ENCODE measurements at places on chromosomes 12 and 14.

DNA sequence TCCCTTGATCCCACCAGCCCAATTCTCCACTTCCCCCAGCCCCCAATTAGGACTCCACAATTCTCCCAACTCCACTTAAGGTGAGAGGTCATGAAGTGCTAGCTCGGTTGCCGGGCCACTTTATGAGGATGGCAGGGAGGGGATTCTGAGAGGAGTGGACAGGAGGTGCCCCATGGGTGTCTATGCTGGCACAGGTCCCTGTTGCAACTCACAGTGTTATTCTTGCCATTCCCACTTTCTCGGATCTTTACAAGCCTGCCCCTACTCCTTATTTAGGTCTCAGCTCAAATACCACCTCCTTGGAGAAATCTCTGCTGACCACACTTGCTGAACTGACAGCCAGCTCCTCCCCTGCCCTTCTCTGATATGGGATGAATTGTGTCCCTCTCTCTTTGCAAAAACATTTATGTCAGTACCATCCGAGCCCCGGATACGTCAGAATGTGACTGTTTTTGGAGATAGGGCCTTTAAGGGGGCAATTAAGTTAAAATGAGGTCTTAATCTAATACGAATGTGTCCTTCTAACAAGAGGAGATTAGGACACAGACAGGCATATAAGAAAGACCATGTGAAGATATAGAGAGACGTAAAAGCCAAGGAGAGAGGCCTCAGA lies 4.2 kb upstream of the LGALS3 start:
- no peak for DNase-seq

DNA sequence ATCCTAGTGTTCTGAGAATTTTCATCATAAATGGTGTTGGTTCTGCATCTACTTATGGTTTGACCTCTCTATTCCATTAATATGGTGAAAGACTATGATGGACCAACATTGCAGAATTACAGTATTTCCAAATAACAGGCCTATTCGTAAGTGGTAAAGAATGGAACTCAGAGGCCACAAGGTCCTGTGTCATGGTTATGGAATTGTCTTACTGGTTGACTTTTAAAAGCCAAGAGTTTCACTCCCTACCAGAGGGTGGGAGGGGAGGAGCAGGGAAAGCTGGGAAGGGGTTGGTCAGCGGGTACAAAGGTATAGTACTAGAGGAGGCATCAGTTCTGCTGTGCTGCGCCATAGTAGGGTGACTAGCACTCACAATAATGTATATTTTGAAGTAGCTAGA lies 153.4 kb downstream of the TMEM132D start:
- no peak for DNase-seq

DNA sequence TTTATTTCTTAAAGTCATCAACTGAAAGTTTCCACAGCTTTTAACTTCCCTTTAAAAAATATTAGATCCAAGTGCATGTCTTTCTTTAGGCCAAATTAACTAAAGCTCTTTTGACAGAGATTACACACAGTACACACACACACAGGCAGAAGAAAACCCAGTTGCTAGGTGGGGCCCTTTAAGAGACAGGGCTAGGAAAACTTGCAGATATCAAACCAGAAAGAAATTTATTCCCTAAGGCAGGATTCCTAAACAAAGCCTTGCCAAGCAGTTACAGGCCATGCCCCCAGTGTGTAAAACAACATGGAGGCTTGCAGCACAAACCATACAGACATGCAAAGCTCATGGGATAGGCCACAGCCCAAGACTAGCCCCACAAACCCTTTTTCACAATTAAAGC lies 123.4 kb downstream of the FSCB start:
- DNase-seq, result no peak

- no peak for DNase-seq
Observed at GRCh38 chr14:96221841-96222240, 17.2 kb downstream of the BDKRB2 start.

GRCh38 chr12:124049451-124050094 lies 76.6 kb downstream of the ZNF664 start:
- no peak for DNase-seq

GRCh38 chr14:68399971-68400370 lies 392.9 kb downstream of the ZFP36L1 start:
- DNase-seq, result no peak

GRCh38 chr14:104591031-104591430 lies 11.5 kb downstream of the C14orf180 start:
- no peak for DNase-seq

Data from CD4-positive, alpha-beta T cell (primary cell).